ENCODE measurements at places on chromosomes 6 and 20.

DNA sequence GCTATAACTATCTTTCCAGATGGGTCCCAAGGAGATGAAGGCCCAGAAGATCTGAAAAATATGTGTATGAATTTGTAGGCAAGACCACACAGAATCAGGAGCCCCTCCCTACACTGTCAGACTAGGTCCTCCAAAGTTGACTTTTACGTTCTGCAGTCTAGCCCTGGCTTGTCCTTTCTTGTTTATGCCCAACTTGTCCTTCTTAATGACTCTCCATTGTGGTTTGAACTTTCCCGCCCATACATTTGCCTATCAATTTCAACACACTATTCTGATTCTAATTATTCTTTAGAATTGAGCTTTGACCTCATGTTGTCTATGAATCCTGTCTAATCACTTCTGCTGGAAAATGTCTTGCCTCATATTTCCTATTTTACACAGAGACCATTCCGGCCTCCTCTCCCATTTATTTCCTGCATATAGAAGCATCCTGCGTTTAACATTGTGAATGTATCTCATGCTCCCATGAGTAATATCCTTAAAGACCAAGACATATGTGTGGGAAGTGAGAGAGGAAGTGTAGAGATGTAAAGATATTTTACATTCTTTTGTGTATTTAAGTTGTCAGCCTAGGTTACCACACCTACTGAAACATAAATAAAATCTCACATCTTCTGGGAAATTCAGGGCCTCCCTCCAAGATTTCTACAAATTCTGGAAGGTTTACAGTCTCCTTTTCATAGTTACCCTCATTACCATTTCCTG lies 348.3 kb downstream of the BCKDHB start:
- no peak for DNase-seq

DNA sequence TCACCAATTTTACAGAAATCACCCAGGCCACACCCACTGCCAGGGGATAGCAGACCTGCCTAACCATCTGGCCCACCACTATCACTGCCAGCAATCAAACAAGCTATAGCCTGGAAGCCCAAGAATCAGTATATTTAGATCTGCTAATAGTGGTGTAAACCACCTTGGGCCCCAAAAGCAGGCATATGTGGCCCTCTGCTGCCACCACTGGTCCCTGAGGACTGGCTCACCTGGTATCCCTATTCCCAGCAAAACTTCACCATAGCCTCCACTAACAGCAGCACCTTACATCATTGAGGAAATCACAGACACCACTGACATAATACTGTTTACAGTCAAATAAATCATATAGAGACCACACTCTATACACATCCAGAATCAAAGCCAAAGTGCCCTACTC lies 880.4 kb upstream of the MAN1A1 start:
- no peak for DNase-seq

GRCh38 chr6:8434727-8435092 lies 635 bp downstream of the SLC35B3 start:
- no peak for DNase-seq

DNA sequence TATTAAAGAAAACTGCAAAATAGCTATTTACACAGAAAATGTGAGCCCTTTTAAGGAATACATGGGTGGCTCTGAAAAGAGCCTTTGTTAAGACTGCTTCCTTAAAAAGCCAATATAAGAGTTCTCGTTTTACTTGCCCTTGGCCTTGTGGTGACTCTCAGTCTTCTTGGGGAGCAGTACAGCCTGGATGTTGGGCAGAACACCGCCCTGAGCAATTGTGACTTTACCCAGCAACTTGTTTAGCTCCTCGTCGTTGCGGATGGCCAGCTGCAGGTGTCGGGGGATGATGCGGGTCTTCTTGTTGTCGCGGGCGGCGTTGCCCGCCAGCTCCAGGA lies 111.5 kb downstream of the HFE start:
- DNase-seq = no peak

DNA sequence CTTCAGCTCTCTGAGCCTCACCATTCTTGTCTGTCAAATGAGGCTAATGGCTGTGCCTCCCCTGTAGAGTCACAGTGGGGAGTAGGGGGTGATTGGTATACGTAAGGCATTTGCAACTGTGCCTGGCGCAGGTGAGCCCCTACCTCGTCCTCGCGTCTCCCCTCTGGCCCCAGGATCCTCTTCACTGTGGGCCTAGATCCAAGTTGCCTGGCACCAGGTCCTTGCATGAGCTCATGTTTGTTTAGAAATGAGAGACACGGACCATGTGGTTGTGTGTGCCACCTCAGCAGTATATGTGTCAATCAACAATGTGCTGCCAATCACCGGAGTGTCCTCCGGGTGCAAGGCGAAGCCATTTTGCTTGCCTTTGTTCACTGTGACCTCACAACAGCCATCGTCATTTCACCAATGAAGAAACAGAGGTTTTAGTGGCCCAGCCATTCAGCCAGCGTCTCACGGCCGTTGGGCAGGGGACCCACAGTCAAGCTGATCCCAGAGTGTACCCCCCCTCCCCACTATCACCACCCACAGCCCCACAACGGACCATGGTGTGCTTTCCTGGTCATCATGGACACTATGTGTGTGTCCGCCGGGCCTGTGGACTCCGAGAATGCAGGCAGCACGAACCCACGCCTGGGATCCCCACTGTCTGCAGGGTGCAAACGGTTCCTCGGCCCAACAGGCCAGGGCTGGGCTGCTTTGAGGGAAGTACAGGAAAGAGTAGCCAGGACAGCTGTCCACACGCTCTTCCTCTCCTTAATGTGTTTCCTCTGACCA lies 35.9 kb upstream of the STX16 start:
- no peak for DNase-seq

- DNase-seq = no peak
These were observed 34.5 kb upstream of the CEP85L start for GRCh38 chr6:118685823-118686449.

GRCh38 chr6:159978291-159979135 lies 9.6 kb downstream of the IGF2R start:
- DNase-seq = no peak

DNA sequence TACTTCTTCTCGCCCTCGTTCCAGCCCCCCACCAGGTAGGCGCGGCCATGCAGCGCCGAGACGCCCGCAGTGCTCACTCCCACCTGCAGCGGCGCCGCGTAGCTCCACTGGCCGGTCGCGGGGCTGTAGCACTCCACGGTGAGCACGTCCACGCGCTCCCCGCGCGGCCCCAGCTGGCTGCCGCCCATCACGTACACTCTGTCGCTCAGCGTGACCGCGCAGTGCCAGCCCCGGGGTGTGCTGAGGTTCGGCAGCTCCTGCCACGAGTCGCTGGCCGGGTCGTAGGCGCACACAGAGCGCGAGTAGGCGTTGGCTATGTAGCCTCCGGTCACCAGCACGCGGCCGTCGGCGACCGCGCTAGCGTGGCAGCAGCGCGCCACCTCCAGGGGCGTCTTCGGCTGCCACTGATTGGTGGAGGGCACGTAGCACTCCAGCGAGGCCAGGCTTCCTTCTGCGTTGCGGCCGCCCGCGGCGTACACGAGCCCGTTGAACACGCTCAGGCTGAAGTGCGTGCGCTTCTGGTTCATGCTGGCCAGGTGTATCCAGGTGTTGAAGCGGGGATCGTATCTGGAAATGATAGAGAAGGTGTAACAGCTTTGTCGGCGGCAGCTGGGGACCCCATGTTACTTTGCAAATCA lies 13.7 kb downstream of the KLHL31 start:
- no peak for DNase-seq

DNA sequence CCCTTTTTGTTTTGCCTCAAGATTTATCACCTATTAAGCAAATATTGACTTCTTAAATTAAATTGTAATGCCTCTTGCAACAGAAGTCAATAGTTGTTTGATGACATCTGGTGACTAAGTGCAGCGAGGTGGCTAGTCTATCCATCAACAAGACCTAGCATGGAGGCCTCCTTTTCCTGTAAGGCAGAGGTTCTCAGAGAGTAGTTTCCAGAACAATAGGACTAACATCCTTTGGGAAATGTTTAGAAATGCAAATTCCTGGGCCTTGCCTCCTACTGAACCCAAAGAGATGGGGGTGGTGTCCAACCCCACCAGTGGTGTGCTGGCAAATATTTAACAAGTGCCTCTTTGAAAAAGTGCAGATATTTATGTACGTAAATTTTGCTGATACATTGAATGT lies 143.7 kb downstream of the SCP2D1 start:
- DNase-seq = no peak
